A673 (cell line): ENCODE measurements at places on chromosomes 6 and 20. TPM values are rescaled to one million over a fixed set of nuclear protein-coding genes. Genes with fewer than 3 reads are reported as not detected.

Gene GMNN
- 100 and 111 TPM in 2 replicates for total RNA-seq

Gene SRPK1
- 103 and 104 TPM in 2 replicates for total RNA-seq

Gene ATP5F1E
- total RNA-seq, result 73.7 and 76.8 TPM in 2 replicates

DNA sequence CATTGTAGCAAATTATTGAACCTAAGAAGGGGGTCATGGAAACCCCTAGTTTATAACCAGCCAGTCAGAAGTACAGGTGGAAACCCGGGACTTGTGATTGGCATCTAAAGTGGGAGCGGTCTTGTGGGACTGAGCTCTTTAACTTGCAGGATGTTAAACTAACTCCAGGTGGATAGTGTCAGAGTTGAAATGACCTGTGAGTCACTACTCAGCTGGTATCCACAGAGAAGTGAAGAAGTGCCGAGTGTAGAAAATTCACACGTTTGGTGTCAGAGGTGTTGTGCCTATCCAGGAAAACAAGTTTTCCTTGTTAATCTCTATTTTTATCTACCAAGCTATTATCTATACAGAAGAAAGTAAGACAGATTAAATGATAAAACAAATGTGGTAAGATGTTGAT, 179.7 kb downstream of the ADGRG6 start:
- DNase-seq, result no peak

- no peak for DNase-seq
Measured at GRCh38 chr6:168161371-168161750, 82.3 kb upstream of the FRMD1 start.

GRCh38 chr6:25219216-25219916, 59.8 kb upstream of the CARMIL1 start:
- peak; percentile 35 for DNase-seq

DNA sequence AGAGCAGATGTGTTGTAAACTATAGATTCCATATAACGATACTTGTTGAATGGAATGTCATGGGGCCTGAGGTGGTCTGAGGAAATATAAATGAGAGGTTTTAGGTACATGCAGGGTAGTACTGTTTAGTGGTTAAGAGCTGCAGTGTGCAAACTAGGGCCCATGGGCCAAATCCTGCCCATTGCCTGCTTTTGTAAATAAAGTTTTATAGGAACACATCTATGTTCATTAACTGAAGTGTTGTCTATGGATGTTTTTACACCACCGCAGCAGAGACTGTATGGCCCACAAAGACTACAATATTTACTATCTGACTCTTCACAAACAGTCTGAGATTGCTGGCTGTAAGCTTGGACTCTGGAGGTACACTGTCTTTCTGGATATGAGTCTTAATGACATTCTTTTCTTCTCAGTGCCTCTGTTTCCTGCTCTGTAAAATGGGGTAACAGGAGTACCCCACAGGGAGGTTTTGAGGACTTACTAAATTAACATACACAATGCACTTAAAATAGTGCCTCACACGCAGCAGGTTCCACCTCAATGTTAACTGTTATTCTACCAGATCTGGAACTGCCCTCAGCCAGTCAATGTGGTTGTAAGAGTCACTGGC, 12.5 kb downstream of the GCM1 start:
- no peak for DNase-seq

DNA sequence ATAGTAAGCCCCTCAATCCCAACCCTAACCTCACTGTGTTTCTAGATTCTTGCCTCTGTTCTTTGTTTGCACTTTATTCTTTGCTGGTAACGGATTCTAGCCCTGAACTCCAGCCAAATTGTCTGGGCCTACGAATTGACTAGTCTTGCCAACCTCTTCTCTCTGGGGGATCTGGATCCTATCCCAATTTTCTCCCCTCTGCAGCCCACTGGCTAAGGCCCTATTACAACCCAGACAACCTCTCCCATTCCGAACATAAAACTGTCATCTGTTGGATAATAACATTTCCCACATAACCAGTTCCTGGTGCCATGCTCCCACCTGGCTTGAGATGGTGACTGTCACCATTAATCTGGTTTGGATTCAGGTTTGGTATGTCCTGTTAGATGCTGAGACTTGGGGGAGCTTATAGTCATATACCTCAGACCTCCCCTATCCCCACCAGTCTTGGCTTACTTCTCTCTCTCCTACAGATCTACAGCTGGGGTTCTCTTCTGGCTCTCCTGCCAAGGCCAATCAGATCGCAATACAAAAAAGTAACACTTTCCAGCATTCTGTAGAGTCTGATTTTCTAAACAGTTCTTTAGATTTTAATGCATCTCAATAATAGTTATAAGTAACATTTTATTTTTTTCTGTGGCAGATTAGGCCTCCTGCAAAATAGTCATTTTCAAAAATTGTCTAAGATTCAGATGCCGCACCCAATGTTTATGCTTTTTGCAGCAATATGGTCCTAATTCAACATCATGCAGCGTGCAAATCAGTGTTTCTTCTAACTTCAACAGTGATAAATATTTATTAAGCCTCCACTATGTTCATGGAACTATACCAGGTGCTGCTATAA, 29.8 kb upstream of the AHI1 start:
- DNase-seq, result no peak

DNA sequence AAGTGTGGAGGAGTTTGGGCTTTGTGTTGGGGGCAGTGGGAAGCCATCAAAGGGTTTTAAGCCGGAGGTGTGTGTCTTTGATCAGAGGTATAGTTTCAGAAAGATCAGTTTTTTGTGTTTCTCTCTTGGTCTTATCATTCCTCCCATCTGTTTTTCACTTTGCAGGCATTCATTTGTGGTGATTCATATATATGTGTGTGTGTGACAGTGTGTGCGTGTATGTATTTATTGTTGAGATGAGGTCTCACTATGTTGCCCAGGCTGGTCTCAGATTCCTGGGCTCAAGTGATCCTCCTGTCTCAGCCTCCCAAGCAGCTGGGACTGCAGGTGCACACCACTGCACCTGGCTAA, 11.1 kb upstream of the SERINC3 start:
- no peak for DNase-seq

- no peak for DNase-seq
Measured at GRCh38 chr6:104558746-104559145, 301.0 kb downstream of the HACE1 start.

DNA sequence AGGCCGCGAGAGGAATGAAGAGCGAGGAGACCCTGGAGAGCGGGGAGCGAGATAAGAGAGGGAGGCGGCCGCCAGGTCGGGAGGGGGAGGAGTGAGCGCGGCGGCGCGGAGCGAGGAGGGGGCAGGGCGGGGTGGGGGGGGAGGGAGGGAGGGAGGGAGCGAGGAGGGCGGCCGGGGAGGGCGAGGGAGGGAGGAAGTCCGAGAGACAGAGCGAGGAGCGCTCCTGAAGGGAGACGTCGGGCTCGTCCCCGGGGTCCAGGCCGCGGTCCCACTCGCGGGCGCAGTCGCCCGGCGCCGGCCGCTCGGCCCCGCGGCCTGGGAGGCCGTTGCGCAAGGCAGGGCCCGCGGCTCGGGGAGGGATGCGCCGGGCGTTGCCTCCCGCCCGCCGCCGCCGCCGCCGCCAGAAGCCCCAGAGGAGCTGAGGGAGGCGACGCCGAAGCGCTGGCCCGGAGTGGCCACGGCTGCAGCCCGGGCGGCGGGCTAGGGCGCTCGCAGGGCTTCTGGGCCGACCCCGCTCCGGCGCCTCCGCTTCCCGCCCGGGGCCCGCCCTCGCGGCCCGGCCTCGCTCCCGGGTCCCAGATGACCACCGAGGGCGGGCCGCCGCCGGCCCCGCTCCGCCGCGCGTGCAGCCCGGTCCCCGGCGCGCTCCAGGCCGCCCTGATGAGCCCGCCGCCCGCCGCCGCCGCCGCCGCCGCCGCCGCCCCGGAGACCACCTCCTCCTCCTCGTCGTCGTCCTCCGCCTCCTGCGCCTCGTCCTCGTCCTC, at the start of gene FOXF2:
Gene FOXF2, plus strand, starts transcription at position 208 of the 764 bp plus-strand sequence. Its CDS starts 372 bp downstream, at position 580.
- DNase-seq, result no peak

- DNase-seq, result no peak
Measured at GRCh38 chr6:137926207-137926731, 59.2 kb downstream of the TNFAIP3 start.
